Left renal cortex interstitium (tissue), 4 donors: ENCODE measurements at places on chromosomes 16 and 17. TPM values are rescaled to one million over a fixed set of nuclear protein-coding genes. Genes with fewer than 3 reads are reported as not detected.
A peak's percentile ranks its signal among the peaks of the same experiment; 100 is the strongest.

Gene CDH16
- 312 TPM for polyA plus RNA-seq

Gene C1QL1
- polyA plus RNA-seq: 3.6 TPM

Gene C17orf100
- 9.0 TPM for polyA plus RNA-seq

Gene PERCC1
- polyA plus RNA-seq: not detected

Gene AIPL1
- polyA plus RNA-seq: 0.05 TPM

Gene FBXL16
- 1.5 TPM for polyA plus RNA-seq

Gene NUP88
- 70.9 TPM for polyA plus RNA-seq

Gene HP
- 0.52 TPM for polyA plus RNA-seq

Gene TSR3
- polyA plus RNA-seq: 80.2 TPM

Gene SLFN12
- polyA plus RNA-seq: 20.1 TPM

Gene RAPGEFL1
- polyA plus RNA-seq: 7.5 TPM

Gene MYH3
- polyA plus RNA-seq: 4.4 TPM

Gene EPX
- polyA plus RNA-seq: 0.46 TPM

Gene KIF1C
- polyA plus RNA-seq: 93.7 TPM

DNA sequence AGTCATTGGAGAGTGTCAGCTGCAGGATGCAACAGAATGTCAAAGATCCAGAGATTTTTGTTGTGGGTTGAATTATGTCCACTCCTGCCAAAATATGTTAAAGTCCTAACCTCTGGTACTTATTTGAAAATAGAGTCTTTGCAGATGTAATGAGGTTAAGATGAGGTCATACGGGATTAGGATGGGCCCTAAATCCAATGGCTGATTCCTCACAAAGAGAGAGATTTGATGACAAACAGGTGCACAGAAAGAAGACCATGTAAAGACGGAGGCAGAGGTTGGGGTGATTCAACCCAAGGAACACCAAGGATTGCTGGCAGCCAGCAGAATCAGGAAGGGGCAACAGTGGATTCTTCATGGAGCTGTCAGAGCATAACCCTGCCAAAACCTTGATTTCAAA lies 34.5 kb upstream of the USP22 start:
- no peak for DNase-seq

DNA sequence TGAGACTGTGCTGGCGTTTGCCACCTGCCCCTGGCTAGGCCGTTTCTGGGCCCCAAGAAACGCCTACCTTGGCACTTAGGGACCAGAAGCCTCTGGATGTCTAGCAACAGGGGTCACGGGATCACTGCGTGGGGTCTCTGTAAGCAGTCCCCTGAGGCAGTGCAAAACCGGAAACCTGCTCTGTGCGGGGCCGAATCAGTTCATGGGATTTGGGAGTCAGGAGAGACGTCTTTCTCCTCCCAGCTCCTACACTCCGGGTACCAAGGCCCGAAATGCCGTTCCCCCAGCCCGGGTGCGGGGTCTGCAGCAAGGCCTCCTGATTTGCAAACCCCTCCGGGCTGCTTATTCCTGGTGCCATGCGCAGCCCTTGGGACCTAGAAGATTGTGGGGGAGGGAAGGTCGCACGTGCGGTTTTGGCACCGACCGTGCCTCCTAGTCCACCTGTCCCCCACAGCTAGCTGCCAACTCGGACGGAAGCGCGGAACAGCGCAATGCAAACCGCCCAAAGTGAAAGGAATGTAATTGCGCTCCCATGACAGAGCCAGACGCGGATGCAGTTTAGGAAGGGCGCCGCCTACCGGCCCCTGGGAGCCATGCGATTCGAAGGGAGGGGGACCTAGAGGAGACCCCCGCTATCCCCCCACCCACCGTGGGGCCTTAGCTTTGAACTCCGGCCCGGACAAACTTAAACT lies 6.5 kb downstream of the IRX5 start:
- no peak for DNase-seq

DNA sequence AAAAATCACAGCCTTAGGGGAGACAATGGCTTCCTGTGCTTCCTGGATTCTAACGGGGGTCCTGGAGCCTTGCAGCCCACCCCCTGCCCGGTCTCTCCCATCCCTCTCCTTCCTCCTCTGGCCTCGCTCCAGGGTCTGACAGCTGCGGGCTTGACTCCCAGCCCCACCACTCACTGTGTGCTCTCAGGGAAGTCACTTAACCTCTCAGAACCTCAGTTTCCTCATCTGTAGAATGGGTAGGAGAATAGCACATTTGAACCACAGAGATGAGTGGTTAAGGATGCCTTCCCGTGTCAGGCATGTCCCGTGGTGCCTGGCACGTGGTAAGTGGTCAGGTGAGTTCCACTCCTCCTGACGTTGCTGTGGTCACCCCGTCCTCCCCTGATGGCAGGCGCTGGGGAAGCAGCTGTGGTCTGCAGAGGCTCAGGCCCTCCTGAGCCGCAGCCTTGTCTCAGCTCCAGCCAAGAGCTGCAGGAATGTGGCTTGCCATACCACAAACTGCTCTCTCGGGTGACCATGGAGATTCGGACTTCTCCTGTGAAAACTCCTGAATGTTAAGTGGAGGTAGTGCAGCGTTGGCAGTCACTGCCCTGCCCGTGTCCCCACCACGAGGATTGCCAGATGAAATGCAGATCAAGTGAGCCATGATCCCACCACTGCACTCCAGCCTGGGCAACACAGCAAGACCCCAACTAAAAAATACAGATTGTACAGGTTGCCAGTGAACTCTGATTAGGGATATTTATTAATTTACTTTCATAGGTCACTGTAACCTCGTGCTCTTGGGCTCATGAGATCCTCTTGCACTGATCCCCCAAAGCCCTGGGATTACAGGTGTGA lies 85.7 kb downstream of the NT5M start:
- no peak for DNase-seq

DNA sequence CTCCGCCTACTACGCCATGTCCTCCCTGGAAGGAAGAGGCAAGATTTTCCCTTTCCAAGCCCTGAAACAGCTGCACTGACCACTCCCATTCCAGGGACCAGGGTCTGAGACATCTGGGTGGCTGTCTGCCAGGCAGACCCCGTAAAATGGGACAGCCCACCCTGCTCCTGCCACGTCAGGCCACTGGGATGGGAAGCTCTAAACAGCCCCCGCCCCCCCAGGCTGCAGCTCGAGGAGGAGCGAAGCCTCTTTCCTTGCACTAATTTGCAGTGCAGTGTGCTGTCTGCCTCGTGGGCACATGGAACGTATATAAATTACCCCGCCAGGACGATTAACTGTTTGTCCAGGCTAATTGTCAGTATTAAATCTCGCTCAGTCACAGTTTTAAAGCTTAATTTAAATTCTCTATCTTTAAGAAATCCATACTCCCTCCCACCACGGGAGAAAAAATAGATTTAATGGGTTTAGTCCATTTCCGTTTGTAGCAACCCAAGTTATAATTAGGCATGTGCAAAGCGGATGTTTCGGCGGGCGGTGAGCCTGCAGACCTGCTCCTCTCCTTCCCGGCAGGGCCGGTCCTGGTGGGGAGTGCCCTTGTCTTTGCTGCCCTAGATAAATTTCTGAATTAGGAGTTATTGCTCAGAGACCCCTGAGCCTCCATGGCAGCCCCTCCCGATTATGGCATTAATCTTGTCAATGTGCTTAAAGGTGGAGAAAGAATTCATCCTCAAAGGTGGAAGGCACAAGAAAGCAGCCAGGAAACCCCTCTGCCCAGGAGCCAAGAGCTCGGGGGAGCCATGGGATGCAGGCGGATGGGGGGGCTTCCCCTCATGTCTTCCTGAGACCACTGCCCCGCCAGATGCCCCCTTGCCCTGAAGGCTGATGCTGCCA lies 268.0 kb upstream of the TNRC6C start:
- DNase-seq: no peak

- DNase-seq: no peak
These were observed 53.4 kb downstream of the GAS7 start for GRCh38 chr17:10144982-10145381.

- DNase-seq: no peak
These were observed 60.4 kb upstream of the IRX6 start for GRCh38 chr16:55263271-55264250.

DNA sequence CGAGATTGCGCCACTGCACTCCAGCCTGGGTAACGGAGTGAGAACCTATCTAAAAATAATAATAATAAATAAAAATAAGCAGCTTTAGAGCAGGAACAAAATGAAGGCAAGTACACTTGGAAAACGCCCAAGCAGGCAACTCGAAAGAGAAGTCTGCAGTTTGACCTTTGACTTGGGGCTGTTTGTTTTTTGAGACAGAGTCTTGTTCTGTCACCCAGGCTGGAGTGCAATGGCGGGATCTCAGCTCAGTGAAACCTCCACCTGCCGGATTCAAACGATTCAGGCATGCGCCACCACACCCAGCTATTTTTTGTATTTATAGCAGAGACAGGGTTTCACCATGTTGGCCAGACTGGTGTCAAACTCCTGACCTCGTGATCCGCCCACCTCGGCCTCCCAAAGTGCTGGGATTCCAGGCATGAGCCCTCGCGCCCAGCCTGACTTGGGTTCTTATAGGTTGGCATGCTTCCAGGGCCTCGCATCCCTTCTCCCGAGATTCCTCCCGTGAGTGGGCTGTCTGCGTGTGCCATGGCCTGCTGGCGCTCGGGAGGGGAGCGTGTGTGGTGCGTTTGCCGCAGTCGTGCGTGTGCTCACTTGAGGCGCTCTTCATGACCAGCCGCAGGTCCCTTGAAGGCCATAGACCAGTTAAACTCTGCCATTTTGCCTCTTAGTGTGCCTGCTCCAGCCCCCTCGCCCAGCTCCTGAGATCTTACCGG lies 18.4 kb upstream of the UBE2I start:
- no peak for DNase-seq

DNA sequence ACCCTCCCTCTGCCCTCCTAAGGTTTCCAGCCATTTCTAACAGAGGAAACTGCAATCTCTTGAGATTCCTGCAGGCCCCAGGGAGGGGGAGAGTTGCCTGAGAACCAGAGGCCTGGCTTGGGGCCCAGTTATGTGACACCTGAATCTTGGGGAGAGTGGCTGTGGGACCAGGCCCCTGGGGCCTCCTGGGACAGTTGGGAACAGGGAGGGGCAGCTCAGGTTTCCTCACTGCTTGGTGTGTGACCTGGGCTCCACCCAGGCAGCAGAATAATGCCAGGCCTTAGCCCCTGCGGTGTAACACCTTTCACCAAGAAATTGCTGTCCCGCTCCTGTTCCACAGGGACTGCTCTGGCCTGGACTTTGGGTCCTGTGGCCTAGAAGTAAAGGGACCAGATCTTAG lies 44.3 kb upstream of the CRHR1 start:
- DNase-seq: no peak

DNA sequence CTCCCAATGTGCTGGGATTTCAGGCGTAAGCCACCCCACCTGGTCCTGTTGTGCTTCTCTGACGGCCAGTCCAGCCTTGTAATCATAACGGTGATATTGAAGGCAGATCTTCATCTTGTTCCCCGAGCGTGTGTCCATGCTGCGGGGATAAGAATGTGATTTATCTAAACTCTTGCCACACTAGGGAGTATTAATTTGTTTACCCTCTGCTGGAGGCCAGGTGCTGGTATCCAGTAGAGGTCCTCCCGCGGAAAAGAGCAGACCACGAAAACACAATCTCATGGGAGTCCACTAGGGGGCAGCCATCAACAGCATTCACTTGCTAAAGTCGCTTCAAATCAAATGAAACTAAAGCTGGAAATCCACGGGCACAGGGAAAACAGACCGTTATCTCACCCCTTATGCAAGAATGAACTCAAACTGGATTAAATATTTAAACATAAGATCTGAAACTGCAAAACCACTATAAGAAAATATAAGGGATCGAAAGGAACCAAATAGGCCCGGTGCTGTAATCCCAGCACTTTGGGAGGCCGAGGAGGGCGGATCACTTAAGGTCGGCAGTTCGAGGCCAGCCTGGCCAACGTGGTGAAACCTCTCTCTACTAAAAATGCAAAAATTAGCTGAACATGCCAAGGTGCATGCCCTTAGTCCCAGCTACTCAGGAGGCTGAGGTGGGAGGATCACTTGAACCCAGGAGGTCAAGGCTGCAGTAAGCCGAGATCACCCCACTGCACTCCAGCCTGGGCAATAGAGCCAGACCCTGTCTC lies 22.3 kb upstream of the RBBP6 start:
- peak; percentile 55 for DNase-seq

DNA sequence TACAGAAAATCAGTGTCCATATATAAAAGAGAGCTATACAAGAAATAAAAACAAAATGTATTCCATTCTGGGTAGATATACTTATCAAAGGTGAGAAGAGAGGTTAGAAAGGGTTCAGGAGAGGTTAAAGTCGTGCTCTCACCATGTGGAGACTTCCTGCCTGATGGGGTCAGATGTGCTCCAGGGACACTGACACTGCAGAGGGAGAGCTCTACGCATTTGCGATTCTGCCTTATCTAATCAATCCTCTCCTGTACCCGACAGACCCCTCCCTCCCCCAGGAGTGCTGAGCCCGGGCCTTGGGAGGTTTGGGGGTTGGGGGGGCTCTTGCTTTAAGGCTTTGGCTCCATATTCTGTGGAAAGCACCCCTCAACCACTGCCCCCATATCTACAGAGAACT lies 16.6 kb upstream of the SLC5A11 start:
- no peak for DNase-seq

- no peak for DNase-seq
These were observed 3.3 kb downstream of the CHCT1 start for GRCh38 chr17:60425626-60426025.

DNA sequence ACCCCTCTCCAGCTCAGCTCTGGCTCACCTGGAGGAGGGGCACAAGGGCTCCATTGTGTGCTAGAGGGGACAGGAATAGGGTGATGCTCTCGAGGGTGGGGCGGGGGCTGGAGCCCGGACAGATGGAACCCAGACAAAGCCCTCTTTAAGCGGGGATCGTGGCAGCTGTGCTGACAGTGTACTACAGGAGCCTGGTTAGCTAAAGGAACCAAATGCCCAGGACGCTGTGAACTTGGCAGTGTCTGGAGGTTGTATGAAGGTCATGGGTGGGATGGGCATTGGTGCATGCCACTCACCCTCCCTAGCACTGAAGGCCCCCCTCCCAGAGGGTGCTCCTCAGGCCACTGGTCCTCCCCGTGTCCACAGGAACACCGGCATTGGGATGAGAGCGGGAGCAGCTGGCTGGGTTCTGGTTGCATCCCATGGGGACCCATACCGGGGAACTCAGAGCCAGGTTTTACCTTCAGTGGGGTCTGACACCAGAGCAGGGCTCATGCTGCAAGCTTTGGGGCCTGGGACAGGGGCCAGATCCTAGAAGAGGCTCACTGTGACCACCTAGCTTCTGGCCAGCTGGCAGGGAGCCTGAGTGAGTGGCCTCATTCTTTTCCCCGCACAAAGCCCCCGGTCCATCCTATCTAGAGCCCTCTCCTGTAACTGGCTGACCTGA lies 11.9 kb downstream of the KIF19 start:
- DNase-seq: no peak
